ENCODE measurements at places on chromosomes 6 and 20.
A peak's percentile ranks its signal among the peaks of the same experiment; 100 is the strongest.

GRCh38 chr20:3161316-3162079 is 1.8 kb upstream of the FASTKD5 start:
- no peak for DNase-seq

DNA sequence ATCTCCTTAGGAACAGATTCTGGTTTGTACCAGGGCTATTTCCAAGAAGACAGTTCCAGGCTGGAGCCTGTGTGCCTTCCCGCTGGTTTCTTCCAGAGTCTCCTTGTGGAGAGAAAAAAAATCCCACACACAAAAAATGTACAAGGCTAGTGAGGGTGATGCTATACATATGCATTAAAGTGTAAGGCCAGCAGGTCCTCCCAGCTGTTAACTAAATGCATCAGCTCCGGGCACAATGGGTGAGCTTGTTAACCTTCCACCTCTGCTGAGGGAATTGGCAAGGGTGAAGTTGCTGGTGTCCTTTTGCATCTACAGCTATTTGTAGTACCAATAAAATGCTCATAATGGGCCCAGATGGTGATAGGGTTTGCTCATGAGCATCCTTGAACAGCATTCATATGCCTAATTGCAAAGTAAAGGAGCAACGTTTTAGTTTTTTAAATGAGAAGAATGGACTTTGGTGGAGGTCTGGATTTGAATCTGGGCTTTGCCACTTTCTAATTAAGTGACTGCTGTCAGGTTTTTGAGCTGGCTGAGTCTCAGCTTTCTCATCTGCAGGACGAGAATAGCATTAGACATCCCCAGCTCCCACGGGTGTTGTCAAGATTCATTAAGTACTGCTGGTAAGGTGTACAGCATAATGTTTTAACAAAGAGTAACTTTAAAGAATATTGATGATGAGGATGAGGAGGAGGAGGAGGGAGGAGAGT is 361.8 kb downstream of the QKI start:
- peak; percentile 84 for DNase-seq

- DNase-seq = no peak
Observed at GRCh38 chr6:11538819-11539468, 1.4 kb downstream of the TMEM170B start.

DNA sequence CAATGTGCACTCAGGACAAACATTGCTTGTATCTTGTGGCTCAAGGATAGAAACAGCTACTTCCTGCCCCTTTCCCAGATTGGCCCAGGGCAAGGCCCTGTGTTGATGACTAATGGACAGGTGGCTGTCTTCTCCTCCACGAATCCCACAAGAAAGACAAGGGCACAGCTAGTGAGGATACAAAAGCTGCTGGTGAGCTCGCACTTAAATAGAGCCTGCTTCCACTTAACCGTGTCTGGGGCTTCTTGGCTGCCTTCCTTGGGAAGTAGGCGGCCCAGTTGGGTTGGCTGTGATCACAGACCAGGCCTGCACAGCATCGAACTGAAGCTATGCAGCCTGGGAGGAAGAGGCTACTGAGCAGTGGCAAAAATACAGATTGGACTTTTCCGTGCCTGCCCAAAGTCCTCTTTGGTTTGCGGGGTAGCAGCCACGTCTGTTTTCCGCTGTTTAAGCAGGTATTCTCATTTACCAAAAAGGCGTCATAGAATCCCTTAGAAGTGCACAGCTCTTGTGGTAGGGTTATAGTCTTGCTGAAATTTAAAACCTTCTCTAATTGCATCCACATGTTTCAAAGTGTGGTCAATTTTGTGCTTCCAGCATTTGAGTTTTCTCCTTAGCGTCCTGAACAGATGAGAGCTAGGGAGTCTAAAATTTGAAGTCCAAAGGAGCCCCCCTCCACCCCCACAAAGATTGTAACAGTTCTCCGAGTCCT is 23.0 kb upstream of the NAA20 start:
- no peak for DNase-seq

DNA sequence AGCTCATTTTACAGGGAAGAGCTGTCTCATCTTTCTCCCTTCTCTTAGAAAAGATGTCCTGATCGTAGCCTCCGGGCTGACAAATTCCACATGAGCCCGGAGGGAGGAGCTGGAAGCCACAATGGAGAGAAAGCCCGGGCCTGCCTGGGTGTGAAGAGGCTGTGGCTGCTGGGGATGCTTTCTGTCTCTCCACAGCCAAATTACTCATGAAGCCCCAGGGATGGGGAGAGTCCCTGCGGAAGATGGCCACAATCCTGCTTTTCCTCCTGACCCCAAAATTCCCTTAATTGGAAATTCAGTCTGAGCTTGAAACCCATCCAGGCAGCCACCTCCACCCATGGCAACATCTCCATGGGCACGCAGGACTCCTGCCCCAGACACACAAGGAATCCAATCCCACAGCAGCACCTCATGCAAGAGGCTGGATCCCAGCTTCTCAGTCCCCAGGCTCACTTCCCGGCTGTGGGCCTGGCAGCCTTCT is 32.4 kb downstream of the JPH2 start:
- no peak for DNase-seq

DNA sequence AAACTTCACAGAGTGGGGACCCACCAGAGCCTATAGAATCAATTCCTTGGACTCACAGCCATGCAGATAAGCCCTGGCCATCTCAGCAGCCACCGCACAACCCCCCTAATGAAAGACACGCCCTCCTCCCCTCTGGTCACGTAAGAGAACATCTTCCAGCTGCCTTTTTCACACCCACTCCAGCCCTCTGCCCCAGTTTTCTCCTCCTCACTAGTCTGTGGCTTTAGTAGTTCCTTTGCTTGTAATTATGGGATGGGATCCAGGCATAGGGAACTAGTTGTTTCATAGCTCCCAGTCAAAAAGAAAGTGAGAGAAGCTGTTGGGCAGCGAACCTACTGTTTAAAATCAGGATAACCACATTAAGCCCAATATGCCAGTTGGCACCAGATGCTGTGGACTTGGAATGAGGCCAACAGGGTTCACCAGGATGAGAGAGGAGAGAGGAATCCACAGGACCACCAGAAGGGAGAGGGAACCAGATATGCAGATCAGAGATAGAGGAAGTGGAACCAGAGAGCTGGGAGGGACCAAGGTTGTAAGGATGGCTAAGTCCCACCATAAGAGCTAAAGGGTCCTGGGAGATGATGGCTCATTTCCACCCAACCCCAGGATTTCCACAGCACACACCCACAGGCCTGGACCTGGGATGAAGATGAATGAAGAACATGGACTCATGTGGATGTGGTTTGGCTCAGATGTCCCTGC is 9.0 kb upstream of the BTN3A1 start:
- no peak for DNase-seq

Data from SK-N-DZ (cell line).